ENCODE measurements at places on chromosomes 7 and 10. TPM values are rescaled to one million over a fixed set of nuclear protein-coding genes. Genes with fewer than 3 reads are reported as not detected.

FAM24B gene
- polyA plus RNA-seq: not detected

PON1 gene
- polyA plus RNA-seq: 0.53 TPM

GRCh38 chr7:108114117-108114841, 15.9 kb downstream of the LAMB4 start:
- no peak for DNase-seq

- DNase-seq: no peak
These were observed 20.8 kb downstream of the CYP3A43 start for GRCh38 chr7:99848420-99849216.

- no peak for DNase-seq
These were observed 131.6 kb downstream of the PDE1C start for GRCh38 chr7:31938650-31939049.

DNA sequence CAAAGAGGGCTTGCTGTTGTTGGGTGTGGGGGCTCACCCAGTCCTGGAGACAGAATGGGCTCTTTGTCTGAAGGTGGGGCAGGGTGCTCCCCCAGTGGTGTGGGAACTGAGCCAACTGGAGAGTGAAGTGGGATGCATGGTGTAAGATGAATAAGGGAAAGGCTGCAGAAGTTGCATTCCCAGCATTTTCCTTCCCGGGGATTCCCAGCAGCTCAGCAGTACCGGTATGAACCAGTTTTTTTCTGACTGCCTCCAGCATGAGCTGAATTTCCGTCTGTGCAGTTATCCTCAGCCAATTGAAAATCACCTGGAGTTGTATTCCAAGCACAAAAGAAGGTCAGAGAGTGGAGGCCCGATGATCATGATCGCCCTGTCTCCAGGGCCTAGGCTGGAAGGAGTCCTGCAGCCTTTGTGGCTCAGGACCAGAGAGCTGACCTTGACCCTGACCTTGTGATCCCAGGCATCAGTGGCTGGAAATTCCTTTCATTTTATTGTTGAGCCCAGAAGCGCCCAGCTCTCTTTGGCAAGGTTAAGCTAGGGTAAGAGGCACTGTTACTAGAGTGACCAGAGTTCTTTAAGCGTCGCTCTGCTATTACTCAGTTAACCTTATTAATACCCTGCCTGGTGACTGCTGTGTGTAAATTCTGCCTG, 33.4 kb downstream of the OGDH start:
- DNase-seq: peak; percentile 77

DNA sequence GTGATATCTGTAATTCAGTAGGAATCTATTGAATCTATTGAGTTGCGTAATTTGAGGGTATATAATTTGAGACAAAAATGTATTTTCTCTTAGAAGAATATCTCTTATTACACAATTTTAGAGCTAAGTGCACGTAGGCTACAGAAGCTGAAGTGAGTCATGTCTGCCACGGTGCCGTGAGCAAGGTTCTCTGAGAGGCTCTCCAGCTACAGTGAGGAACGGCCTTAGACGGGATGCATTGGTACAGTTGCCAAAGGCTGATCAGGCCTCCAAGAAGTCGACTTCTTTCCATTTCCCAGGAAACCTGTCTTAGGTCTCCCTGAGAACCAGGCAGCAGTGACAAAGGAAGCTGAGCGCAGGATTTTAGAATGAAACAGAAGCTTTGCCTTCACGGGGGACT, 28.6 kb downstream of the TCERG1L start:
- DNase-seq: no peak

DNA sequence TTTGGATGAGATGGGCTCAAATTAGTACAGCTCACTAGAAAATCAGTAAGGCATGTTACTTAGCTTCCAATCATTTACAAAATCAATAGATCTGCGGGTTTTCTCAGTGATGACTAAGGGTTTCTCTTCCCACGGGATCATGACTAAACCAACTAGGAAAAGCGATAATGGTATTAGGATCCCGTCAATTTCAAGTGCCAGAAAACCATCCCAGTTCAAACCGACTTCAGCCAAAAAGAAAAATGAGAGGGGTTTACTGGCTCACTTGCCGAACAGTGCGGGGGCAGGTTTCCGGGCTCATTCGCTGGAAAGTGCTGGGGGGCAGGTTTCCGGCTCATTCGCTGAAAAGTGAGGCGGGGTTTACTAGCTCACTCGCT, 62.1 kb upstream of the LYZL2 start:
- DNase-seq: peak; percentile 63

DNA sequence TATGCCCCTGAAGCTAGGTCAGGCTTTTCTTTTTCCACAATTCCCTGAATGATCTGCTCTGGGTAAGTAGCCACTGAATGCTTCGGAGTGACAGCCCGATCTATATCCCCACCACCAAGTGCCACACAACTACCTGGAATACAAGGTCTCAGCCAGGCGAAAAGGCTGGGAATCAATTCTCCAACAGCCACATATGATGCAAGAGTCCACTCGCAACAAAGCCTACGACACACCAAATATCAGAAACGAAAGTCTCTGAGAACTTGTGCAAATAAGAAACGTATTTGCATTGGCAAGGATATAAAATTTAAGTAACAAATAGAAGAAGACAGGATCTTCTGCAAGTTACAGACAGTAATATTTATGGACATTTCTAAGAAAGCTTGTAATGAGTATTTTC, 5.7 kb downstream of the HIPK2 start:
- DNase-seq: no peak

- no peak for DNase-seq
These were observed 52.0 kb downstream of the GRB10 start for GRCh38 chr7:50730446-50731400.
